ENCODE measurements at places on chromosomes 12 and 14. TPM values are rescaled to one million over a fixed set of nuclear protein-coding genes. Genes with fewer than 3 reads are reported as not detected.

The C1S gene
- 3.5 TPM for total RNA-seq

The ABCC9 gene
- 17.7 TPM for total RNA-seq

The SLC7A8 gene
- 7.9 TPM for total RNA-seq

The HOXC13 gene
- total RNA-seq: not detected

The GPD1 gene
- 0.81 TPM for total RNA-seq

The TDRD9 gene
- total RNA-seq: not detected

The LRRC10 gene
- not detected for total RNA-seq

The LMNTD1 gene
- 1.1 TPM for total RNA-seq

The ESYT1 gene
- total RNA-seq: 144 TPM

The ERH gene
- 223 TPM for total RNA-seq

The CEP290 gene
- total RNA-seq: 24.1 TPM

GRCh38 chr14:51208982-51209381 is 31.1 kb upstream of the TMX1 start:
- DNase-seq: peak; percentile 20

DNA sequence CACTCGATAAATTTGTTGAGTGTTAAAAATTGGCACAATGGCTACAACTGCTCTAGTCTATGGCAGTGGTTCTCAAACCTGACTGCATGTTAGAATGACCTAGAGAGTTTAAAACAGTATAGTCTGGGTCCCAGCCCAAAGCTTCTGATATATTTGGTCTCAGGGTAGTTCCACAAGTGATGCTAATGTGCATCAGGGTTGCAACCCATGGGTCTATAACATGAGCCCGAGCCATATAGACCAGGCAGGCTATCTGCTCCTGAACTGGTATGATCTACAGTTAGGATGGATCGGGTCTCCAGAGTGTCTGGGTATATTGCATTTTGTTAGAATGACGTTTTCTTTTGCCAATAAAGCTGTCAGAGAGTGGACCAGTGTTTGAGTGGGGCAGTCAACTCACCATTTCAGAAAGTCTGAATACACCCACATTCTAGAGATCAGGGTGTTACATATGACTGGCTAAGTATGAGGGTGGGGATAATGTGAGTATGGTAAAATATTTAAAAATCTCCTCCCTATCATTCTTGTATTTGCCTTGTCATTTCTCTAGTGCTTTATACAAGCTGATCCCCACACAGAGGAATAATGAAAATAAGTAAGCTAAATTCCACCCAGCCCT is 80.9 kb downstream of the FRMD6 start:
- no peak for DNase-seq

DNA sequence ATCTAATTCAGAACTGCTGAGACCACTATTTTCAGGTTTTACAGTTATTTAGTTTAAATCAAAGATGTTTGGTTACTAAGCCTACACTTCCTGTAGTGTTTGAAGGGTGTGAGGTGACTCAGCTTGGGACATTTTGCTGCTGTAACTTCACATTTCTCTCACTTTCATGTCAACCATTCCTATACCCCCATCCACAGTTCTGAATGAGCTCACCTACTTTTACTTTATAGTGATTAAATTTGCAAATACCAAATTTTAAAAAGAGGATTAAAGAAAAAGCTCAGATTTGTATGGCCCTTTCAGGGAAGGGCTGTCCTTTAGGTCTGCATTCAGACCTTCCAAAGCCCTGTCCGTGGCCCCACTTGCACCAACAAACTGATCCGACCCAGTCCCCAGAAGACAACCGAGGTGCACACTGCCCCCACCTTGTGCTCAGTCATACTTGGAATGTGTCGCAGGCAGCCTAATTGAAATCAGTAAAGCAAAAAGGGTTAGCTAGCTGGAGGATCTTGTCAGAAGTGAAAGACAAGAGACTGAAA is 174.4 kb downstream of the MON2 start:
- DNase-seq: no peak

DNA sequence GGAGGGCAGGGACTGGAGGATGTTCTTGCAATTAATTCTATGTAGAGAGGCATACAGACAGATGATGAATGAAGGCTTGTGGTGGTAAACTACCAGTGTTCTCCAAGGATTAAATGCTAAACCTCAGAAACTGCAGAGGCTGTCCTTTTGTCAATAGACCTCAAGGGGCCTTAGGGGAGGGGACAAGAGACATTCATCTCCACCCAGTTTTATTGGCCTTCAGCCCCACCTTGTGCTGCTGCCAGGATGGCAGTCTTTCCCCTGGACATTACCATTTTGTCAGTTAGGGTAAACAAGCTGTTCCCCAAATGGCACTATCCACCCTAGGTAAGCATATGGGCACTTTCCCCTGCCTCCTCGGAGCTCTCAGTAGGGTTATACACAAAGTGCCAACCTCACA is 4.9 kb upstream of the SMAGP start:
- DNase-seq: no peak

GRCh38 chr12:23621900-23622299 is 327.6 kb downstream of the SOX5 start:
- DNase-seq: no peak

DNA sequence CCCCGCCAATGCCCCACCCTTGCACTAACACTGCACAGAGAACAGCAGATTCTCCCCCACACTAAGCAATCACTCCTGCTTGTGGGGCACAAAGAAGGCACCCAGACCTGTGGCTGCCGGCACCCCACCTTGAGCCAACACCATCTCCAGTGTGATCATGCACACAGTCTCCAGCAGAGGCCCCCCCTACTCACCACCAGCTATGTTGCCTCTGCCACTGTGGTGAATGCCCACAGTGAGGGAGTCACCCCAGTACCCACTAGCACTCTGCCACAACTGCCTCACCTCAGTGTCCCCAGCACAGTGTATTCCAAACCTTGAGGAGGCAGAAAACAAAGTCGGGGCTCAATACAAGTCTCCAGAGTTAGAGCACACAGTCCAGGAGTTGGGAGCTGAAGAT is 261.7 kb upstream of the SSTR1 start:
- DNase-seq: no peak

- no peak for DNase-seq
Observed at GRCh38 chr12:108717243-108717642, 14.1 kb downstream of the CORO1C start.

DNA sequence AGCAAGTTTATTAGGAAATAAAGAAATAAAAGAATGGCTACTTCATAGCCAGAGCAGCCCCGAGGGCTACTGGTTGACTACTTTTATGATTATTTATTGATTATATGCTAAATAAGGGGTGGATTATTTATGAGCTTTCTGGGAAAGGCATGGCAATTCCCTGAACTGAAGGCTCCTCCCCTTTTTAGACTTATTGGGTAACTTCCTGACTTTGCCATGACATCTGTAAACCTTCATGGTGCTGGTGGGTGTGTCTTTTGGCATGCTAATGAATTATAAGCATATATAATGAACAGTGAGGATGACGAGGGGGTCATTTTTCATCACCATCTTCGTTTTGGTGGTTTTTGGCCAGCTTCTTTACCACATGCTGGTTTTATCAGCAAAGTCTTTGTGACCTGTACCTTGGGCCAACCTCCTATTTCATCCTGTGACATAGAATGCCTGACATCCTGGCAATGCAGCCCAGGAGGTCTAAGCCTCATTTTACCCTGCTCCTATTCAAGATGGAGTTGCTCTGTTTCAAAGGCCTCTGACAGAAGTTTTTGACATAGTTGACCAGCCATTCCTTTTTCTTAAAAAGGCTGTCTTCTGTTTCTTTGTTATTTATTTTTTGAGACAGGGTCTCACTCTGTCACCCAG is 11.1 kb upstream of the PTGES3 start:
- no peak for DNase-seq

DNA sequence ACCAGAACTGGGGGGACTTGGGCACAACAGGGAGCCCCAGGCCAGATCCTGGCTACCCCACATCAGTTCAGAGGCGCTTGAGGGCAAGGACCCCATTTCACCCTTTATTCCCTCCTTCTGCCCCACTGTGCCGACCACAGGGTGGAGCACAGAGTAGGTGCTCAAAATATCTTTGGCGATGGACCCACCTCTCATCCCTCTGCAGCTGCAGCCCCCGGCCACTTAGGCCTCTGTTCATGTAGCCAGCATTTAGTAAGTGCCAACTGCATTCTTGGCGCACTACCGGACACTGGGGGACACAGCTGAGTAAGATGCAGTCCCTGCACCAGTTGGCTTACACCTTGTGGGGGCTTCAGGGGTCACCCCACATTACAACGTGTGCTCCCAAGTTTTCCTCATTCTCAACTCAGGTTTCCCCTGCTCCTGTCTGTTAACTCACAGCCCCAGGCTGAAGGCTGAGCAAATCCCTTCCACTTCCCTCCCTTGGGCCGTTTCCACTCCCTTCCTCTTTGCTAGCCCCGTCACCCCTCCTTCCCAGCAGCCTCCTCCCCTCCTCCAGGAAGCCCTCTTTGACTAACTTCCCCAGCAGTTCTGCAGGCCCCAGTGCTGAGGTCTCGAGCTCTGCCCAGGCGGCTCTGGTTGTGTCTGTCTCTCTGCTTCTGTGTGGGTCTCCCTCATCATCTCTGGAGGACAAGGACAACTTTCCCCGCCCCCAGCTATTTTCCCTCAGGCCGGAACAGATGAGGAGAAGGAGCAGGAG is 26.5 kb downstream of the KRT80 start:
- DNase-seq: peak; percentile 13

DNA sequence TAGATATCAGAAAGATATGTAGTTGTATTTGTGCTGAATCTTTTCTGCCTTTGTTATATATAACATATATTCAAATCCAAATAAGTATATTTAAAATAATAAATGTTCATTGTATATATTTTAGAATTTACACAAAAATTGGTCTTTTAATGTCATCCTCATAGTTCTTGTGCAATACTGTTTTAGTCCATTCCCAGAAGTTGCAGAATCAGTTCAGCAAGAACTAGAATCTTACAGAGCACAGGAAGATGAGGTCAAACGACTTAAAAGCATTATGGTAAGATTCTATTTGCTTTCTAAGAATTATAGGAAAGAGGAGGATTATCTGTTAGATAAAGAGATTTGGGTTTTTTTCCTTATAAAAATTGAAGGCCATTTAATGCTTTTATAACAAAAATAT is 51.0 kb downstream of the SCFD1 start:
- no peak for DNase-seq

Measured in glutamatergic neuron (in vitro differentiated cells).